Activated CD4-positive, CD25-positive, alpha-beta regulatory T cell treated with anti-CD3 and anti-CD28 coated beads, Interleukin-2, amount 50 U/mL, for 24 hours (primary cell): ENCODE measurements at places on chromosomes 3 and 15.

- ATAC-seq: no peak
Observed at GRCh38 chr3:34683851-34684250, 885.4 kb downstream of the PDCD6IP start.

DNA sequence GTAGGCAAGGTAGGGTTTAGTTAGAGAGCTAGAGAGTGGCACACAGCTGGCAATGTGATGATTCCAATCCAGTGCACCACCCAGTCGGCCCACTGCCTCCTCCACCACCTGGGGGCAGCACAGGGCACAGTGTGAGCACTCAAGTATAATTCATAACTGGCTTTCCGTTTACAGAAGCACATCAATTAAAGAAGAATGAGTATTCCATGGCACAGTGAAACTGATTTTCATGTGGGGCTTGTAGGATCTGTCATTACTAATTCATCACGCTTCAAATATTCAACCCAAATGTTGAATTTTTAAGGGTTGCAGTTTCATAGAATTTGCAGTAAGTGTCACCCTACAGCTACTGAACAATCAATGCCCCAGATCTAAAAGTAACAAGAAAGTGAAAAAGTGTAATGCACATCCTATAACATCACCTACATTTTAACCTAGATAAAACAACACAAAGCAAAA is 149.9 kb downstream of the IGSF11 start:
- ATAC-seq: peak; percentile 74

- no peak for ATAC-seq
Observed at GRCh38 chr3:59249698-59250361, 200.0 kb upstream of the CFAP20DC start.

DNA sequence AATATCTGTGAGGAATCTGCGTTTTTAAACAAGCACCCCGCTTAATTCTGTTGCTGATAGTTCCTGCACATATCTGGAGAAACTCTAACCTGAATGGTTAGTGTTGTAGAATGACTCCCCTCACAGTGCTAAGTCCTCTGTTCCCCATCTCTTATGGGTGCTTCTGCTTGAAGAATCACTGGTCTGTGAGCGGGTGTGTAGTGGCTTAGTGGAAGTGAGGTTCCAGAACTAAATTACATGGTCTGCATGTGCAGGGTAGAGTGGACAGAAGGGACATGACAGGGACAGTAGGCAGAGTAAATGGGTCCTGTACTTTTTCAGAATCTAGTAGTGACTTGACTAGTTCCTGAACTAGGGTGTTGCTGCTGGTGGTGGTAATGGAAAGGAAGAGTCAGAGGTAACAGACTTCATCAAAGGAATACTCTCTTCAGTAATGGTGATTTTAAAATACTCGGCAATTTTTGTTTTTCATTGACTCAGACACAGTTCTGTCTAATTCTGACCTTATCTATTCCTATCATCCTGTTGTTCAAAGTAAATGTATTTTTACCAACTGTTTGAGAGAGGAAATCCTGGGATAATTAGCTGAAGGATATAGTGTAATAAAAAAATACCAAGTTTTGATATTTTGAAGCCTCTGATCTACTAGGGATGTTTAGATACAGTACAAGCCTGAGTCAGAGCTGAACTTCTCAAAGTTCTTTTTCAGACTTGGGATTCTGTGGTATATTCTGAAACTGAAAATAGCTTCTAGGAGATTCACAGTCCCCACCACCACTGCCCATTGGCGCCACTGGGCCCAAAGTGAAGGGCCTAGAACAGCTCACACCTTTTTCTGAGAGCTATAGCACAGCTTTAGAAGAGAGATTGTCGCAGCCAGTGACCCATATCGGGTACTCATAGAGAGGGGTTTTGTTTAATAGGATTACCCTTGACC is 55.5 kb downstream of the FNDC3B start:
- peak; percentile 53 for ATAC-seq

GRCh38 chr3:164940745-164941144 is 137.6 kb downstream of the SI start:
- no peak for ATAC-seq

DNA sequence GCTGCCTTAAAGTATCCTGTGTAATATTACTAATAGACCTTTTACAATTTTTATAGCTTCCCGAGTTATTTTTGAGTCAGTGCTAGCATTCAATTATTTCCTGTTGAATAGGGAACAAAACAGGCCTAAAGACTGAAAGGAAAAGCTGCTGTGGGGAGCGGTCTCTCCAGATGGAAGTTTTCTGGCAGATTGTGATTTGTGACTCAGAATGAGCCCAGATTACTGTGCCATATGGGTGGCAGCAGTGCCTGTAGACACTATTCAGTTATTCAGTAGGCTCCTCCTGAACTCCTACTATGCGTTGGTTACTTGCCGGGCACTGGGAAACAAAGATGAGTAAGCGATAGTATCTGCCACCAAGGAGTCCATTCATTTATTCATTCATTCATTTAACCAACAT is 211.8 kb downstream of the CHST2 start:
- ATAC-seq: no peak

DNA sequence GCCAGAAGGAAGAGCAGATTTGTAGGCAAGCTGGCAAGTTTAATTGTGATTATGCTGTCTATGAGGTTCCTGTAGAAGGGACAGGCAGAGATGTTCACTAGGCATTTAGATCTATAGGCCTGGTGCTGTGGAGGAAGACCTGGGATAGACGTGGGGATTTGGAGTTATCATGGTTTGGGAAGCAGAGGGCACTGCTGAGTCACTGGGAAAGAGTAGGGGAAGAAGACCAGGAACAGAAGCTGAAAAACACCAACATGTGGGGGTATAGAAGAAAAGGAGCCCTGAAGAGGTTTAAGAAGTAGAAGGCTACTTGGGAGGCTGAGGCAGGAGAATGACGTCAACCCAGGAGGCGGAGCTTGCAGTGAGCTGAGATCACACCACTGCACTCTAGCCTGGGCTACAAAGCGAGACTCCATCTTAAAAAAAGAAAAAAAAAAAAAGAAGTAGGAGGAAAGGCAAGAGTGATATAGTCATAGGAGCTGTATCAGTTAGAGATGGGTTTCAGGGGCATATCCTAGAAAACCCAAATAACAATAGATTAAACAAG is 19.3 kb downstream of the GRK7 start:
- ATAC-seq: no peak

DNA sequence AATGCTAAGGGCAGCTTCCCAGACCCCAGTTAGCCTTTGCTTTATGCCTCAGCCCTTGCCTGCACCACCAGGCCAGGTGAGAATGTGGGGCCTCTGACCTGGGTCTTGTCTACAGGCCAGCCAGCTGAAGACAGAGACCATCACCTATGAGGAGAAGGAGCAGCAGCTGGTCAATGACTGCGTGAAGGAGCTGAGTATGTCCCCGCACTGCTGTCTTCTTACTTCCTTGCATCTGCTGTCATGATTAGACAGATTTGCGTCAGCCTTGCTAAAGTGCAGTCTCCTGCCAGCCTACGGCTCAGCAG is 74.6 kb downstream of the CCK start:
- ATAC-seq: no peak

DNA sequence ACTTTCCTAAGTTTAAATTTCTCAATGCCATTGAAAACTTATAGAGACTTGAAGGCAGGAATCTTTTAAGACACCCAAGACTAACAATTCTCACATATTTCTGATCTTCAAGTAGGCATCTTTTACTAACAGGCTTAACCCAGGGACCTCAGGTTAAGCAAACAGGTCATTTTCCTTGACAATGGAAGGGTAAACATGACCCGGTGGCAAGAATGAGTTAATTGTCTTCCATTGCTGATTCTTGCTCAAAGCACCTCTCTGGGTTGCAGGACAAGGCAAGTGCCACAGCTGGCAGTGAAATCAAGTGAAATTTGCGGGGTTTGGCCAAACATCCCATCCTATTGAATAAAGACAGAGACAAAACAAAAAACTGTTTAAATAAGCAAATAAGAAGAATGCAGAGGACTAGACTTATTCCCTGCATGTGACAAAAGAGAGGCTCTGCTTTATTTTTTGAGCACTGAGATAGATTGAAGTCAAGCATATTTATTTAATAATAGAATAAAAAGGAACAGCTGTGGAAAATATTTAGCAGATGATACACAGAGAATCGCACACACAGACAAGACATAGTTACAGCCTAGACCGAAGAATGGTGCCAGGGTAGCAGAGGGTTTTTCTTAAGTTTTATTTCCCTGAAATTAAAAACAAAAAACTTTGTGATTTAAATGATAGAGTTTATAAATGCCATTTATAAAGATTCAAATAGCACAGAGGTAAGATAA is 56.0 kb upstream of the MITF start:
- ATAC-seq: no peak

GRCh38 chr3:160003520-160004128 is 15.0 kb downstream of the IL12A start:
- no peak for ATAC-seq

DNA sequence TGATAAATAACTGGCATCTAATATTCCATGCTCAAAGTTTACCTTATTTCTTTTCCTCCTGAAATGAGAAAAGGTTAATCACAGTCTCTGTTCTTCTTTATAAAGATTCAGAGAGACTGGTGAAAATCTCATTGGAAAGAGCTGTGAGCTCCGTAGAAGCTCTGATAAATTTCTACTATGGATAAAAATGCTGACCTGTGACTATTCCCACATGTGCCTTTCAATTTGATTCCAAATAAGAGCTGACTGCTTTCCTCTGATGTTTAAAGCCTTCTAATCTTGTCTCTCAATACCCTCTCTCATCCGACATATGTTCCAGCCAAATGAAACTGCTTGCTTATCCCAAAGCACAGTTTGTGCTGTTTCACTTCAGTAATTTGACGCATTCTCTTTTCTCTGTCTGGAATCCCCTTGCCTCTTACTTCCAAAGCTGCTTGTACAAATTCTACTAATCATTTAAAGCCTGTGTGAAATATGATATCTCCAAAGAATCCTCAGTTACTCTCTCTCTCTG is 130.1 kb downstream of the RTP4 start:
- no peak for ATAC-seq

GRCh38 chr15:41806291-41807181 is 21.4 kb upstream of the JMJD7 start:
- no peak for ATAC-seq

GRCh38 chr3:50248387-50248786 is 12.4 kb downstream of the GNAI2 start:
- ATAC-seq: no peak

- no peak for ATAC-seq
Observed at GRCh38 chr3:112354642-112355306, 21.8 kb downstream of the CD200 start.

GRCh38 chr3:64915778-64916177 is 228.0 kb upstream of the ADAMTS9 start:
- ATAC-seq: no peak

GRCh38 chr3:109353057-109353456 is 15.7 kb upstream of the DPPA4 start:
- ATAC-seq: no peak

DNA sequence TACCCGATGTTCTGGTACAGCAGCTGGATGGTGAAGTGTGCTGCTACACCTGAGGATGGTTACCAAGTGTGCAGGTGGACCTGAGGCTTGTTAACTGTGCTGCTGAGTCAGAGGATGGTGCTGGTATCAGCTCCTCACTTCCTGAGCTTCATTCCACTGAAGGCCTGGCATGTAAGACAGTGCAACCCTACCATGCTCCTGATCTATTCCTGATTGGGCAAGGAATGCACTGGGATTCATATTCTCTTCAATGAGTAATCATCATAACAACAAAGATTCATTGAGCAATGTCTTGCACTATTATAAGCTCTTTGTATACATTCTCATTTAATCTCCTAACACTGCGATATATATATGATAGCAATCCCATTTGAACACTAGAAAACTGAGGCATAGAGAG is 62.9 kb upstream of the THSD4 start:
- ATAC-seq: no peak

DNA sequence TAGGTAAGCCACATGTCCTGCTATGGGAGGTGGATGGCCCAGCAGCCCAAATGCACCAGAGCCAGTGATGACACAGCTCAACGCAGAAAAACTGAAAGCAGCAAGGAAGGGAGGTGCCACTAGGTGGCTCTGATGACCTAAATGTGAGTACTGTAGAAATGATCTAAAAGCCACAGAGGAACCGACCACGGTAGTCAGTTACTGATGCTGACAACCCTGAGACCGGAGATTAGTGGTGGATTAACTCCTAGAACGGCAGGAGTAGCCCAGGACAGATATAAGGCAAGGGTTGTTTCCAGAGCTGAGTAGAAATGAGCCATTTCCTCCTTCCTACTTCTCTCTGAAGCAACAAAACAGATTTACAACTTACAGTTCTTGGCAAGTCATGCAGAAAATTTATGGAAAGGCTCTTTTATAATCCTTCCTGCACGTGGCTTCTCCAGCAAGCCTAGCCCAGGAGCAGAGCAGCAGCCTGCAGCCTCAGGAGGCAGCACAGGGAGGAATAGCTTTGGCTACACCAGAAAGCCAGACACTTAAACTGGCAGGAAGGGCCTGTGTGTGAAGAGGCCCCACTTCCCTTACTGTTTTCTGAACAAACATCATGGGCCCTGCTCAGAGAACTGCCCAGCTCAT is 13.1 kb downstream of the FBXL22 start:
- ATAC-seq: peak; percentile 87

DNA sequence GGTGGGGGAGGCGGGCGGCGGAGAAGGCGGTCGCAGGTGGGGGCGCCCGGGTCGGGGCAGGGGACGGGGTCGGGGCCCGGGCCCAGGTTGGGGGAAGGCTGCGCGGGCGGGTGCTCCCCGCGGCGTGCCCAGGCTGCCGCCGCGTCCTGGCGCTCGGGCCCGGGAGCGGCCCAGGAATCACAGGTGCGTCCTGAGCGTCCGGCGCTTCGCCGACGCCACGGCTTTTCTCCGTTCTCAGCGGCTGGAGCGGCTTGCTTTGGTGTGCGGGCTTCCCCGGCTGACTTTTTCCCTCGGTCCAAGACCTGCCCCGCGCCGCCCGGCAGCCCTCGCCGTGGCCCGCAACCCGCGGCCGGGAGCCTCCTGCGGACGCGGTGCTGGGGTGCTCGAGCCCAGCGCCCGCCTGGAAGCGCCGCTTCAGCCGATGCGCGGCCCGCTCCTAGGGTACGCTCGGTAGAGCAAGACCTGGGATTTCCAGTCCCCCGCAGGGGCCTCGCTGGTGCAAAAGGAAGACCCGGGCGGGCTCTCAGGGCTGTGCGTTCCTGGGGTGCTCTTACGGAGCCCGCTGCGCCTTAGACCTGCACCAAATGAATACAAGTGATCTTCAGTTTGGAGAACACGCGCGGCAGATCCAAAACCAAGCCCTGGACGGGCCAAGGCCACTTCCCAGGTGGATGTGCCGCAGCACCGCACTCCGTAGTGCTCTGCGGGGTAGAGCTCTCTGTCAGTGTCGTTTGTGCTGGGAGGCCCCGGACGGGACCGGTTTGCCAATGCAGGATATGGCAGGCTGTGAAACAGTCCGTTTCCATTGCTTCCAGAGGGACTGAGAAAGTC is 639 bp downstream of the NIPA1 start:
- ATAC-seq: peak; percentile 24

GRCh38 chr3:59809710-59810444 is 760.1 kb upstream of the CFAP20DC start:
- ATAC-seq: no peak

- ATAC-seq: no peak
Observed at GRCh38 chr3:25508901-25509300, 80.8 kb downstream of the RARB start.

GRCh38 chr3:33839283-33839682 is 40.9 kb downstream of the PDCD6IP start:
- no peak for ATAC-seq

GRCh38 chr3:73511571-73512525 is 112.9 kb downstream of the PDZRN3 start:
- no peak for ATAC-seq
